Activated T-helper 1 cell treated with anti-CD3 and anti-CD28 coated beads, Interleukin-2, amount 50 U/mL, for 16 hours (primary cell): ENCODE measurements at places on chromosomes 7 and 10.

- no peak for DNase-seq
Observed at GRCh38 chr10:11886851-11887250, 63.7 kb downstream of the PROSER2 start.

GRCh38 chr10:72061491-72061890 is 26.9 kb downstream of the SPOCK2 start:
- no peak for DNase-seq

DNA sequence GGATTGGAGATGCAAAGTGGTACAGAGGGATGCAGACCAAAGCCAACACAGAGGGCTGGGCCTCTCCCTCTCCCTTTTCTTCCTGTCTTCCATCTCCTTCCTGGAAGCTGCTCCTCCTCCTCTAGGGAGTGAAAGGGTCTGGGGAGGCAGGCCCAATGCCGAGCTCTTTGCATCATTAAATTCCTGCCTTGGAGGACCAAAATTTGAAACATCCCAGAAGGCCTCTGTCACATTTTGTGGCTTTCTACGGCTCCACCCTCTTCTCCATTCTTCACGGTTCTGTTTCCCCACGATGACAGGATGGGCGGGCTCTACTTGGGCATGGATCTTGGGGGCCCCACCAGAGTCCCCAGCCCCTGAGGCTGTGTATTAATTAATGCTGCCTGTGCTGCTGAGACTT is 76.4 kb downstream of the NEURL1 start:
- no peak for DNase-seq

DNA sequence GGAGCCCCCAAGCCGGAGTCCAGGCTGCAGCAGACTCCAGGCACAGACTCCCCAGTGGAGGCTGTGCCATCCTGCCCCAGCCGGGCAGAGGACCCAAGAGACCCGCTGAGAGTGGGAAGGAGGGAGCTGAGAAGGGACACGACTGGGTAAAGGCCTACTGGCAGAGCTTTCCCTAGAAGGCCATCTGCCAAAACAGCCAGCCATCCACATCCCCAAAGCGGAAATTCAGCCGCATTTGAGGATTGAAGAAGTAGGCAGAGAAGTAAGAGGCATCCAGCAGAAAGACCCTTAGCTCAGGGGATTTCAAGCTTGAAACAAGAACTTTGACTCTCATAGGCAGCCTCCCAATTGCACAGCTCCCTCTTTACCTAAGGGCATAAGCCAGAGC is 857 bp downstream of the CPXM2 start:
- no peak for DNase-seq

DNA sequence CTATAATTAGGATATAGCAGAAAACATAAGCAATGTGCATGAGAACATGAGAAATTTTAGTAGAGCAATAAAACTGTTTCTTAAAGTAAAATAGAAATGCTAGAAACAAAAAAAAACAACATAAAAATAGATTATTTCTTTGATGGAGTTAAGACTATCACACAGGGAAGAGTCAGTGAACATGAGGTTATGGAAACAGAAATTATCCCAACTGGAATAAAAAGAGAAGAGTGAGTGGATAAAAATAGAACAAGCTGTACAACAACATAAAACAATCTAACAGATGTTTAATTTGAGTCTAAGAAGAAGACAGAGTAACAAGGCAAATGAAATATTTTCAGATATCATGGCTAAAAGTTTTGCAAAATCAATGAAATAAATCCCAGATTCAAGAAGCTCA is 7.5 kb upstream of the OR6B1 start:
- no peak for DNase-seq

DNA sequence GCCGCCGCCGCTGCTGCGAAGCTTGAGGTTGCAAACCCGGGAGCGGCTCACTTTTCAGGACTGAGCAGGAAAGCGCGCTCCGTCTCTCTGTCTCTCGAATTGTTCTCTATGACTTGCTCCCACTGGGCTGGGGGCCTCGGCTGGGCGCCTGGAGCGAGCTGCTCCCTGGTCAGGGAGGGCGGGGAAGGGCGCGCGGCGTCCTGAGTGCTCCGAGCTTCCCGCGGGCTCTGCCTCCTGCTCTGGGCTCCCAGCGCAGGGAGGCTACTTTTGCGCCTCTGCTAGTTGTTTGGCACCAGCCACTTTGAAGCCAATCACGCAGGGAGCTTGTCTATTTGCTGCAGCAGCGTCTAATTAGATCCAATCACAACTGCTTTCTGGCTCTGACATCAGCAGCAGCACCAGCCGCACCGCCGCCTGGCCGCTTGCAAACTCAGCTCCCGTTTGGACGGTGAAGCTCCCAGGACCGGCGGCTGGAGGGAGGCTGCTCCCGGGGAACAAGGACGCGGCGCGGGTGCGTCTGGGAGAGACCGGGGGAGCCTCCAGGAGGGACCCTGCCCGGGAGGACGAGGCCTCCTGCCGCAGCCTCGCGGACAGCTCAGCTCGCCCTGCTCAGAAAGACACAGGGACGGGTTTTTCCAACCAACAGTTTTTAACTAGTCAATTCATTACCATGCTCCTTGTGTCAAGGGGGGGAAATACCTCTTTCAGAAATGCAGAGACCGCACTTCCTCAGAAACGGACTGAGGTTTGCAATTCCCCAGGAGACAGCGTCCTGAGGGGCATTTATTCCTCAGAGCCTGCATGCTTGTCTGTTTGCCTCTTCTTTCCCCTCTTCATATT is at the start of gene ADARB2:
Gene ADARB2, minus strand, starts transcription at position 304 of the 840 bp plus-strand sequence.
- DNase-seq: no peak

- DNase-seq: no peak
Observed at GRCh38 chr7:145488816-145489215, 627.8 kb upstream of the CNTNAP2 start.

GRCh38 chr7:20164425-20165145 is 52.6 kb downstream of the MACC1 start:
- no peak for DNase-seq

GRCh38 chr10:86954681-86955500 is 2.5 kb downstream of the MMRN2 start:
- DNase-seq: no peak

DNA sequence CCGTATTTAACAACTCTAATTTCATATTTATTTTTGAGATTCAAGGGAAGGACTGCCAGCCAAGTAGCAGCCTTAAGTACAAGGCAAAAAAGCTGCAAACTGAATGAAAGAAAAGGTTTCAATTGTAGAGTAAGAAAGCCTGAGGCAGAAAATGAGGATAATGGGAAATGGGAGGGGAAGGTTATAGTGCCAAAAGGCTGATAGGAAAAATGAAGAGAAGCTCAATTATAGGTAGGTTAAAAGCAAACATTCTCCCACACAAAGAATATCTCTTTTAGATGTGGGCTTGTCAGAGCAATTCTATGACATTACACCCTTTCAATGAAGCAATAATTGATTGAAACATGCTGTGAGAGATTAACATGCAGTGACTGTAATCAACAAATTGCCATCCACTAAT is 175.3 kb downstream of the RAPGEF5 start:
- DNase-seq: no peak

DNA sequence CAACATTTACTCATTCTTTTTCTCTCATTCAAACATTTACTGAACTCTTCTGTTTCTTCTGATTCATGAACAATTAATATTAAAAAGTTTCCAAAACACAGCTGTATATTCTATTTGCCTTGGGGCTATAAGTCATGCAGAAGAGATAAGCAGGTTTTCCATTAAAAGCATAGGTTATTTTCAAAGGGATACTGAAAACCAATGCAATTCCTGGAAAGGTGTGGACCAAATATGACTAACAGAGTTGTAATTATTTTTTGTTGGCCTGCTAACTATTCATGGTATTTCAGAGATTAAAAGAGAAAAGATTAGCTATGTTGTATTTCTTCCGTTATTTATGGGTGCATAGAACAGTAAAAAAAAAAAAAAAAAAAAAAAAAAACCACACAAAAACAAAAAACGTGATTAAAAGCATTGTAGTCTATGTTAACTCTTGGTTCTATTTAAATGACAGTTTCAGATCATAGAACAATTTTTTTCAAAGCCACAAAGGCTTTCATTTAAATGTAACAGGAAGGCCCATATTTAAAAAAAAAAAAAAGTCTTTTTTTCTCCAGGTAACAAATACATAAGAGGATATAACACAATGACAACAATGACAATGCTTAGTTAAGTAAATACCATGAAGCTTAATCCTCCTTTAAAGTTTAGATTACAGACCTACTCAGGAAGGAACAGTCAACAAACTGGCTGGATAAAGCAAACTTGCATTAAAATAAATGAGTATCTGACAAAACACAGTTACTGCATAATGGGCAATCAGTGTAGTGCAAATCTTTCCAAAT is 1042.9 kb downstream of the GATA3 start:
- no peak for DNase-seq

DNA sequence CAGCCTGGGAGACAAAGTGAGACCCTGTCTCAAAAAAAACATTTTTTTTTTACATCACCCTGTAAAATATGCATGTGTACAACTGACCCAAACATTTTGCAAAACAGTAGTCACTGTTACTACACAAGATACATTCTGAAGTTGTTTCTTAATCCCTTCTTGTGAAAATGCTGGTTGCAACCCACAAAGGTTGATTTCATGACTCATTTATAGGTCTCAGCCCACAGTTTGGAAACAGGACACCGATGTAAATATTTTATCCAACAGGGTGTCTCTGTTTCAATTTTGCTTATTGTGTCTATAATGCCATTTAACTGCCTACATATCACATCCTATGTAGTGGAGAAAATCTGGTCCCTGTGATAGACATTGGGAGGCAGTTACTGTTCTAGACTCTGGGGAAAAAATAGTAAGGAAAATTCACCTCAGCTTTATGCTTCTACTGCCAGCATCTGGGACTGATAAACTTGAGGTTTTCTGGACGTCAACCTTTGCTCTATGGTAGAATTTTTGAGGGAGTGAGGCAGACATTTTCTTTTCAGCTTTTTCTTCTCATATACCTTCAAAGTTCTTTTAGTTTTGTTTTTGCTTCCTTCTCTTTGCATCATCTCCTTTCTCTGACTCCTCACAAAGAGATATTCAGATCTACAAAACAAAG is 1.6 kb upstream of the RAB19 start:
- DNase-seq: no peak

- no peak for DNase-seq
Observed at GRCh38 chr7:105007298-105007697, 6.7 kb upstream of the KMT2E start.

- DNase-seq: no peak
Observed at GRCh38 chr7:19939746-19940145, 166.3 kb upstream of the TMEM196 start.

DNA sequence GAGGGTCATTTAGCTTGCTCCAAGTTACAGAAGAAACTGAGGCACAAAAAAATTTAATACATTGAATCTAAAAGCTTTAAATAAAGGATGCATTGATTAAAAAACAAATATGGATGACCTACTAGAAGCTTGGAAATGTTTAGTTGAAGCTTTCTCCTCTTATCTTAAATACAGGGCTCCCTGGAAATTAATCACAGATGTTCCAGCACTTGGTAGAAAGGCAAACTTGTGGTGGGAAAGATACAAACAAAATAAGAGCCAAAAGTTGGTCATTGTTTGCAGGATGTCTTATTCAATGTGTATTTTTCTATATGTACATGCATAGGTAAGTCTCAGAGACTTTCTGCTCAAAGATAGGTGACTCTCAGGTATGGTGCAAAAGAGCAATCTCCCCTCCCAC is 40.7 kb upstream of the LYZL1 start:
- DNase-seq: no peak

DNA sequence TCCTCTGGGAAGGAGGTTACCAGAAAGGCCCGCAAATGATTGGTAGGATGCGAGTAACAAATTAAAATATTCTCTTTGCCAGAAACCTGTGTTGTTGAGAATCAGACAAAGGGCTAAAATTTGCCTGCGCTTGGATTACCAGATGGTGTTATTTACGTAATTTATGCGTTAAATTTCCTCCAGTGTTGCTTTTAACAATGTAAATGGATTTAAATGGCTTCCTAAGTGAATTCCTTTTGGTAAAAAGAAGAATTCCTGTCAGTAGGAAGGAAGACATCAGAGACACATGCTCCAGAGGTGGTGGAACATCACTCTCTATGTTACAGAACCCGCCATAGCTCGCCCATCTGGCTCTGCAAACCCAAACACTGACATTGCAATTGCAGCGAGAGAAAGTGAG is 520.6 kb downstream of the GALNT17 start:
- no peak for DNase-seq

GRCh38 chr10:49578392-49578791 is 31.7 kb upstream of the SLC18A3 start:
- DNase-seq: no peak

DNA sequence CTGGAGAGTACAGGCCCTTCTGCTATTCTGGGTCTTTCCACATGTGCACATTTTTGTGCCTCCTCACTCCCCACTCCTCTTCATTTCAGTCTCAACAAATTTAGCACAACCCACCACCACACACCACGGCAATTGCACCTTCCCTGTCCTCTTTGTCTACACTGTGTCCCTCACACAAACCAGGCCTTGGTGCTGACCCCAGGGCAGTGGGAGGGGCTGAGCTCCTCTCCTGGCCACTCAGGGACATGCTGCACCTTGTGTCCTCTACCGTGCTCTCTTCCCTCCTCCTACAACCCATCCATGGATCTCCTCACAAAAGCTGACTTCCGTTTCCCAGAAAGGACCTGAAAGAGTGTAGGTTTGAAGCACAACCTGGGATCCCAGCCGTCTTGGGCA is 90.9 kb upstream of the IKZF1 start:
- no peak for DNase-seq
